Mammary epithelial cell (primary cell): ENCODE measurements at places on chromosomes 1 and 21.

DNA sequence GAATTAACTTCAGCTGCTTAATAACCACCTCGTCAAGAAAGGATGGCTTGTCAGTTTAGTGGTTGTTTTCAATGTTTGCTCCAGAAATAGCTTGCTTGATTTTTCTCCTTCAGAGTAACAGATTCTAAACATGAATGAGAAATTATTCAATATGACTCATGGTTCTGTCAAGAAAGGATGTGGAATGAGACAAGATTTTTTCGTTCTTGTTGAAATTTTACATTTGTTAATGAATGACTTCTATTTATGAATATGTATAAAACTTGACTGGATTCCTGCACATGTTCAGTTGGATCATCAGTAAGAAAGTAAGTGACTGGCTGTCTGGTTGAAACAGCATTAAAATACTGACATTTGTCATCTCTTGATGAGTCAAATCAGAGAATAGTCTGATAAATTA, 38.3 kb downstream of the IFI44 start:
- peak; percentile 11 for DNase-seq

DNA sequence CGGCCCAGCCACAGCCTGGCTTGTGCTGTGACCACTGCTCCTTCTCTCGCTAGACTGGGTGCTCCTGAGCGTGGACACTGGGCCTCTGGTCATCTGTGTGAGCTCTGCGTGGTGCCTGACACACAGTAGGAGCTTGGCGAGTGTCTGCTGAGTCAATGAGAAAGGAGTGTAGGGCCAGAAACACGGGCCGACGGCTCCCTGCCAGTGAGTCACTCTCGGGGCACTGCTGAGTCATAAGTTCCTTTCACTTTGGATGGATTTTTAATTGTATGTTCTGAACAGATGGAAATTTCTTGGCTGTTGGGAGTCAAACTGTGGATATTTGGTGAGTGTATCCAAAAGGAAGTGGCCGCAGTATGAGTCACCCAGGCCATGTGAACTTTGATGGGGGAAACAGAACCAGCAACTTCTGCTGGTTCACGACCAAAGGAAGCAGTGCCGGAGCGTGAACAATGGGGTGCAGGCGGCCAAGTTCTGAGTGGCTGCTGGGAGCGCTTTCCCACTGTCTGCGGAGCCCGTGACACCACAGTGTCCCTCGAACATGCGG, 41.0 kb upstream of the COL18A1 start:
- DNase-seq = peak; percentile 96

DNA sequence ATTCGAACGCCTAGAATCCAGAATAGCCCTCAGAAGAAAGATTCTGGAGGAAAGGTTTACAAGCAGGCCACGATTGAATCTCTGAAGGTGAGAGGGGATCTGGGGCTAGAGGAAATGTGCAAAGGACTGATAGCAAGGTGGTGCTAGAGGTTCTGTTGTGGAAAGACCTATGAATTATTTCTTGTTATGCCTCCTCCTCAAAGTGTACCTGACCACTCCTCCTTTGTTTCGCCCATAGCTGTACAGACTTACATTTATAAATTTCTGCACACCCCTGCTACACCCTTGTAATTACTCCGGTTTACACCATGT, 986 bp downstream of the TCEANC2 start:
- no peak for DNase-seq

- DNase-seq = peak; percentile 30
Measured at GRCh38 chr1:208921259-208921658, 662.3 kb upstream of the CAMK1G start.

DNA sequence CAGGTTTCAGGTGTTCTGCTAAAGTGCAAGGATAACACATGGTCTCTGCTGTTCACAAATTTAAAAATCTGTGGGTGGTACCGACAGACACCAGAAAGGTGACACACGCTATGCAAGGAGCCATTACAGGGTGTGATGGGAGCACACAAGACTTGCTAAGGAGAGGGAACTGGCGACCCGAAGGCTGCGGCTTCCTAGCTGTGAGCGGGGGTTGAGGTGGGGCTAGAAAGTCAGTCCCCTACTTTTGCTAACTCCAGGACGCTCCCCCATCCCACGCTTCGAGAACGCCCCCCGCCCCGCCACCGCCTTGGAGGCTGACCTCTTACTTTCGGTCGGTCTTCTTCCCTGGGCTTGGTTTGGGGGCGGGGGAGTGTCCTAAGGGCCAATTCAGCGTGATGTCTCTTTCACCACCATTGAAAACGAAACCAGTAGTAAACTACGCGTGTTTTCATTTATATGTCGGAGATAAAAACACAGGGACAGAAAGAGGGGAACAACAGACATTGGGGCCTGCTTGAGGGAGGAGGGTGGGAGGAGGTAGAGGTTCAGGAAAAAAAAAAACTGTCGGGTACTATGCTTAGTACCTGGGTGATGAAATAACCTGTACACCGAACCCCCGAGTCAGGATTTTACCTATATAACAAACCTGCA, 1.1 kb downstream of the CKS1B start:
- DNase-seq = peak; percentile 48

GRCh38 chr1:116485976-116486375, 84.8 kb downstream of the CD58 start:
- no peak for DNase-seq

DNA sequence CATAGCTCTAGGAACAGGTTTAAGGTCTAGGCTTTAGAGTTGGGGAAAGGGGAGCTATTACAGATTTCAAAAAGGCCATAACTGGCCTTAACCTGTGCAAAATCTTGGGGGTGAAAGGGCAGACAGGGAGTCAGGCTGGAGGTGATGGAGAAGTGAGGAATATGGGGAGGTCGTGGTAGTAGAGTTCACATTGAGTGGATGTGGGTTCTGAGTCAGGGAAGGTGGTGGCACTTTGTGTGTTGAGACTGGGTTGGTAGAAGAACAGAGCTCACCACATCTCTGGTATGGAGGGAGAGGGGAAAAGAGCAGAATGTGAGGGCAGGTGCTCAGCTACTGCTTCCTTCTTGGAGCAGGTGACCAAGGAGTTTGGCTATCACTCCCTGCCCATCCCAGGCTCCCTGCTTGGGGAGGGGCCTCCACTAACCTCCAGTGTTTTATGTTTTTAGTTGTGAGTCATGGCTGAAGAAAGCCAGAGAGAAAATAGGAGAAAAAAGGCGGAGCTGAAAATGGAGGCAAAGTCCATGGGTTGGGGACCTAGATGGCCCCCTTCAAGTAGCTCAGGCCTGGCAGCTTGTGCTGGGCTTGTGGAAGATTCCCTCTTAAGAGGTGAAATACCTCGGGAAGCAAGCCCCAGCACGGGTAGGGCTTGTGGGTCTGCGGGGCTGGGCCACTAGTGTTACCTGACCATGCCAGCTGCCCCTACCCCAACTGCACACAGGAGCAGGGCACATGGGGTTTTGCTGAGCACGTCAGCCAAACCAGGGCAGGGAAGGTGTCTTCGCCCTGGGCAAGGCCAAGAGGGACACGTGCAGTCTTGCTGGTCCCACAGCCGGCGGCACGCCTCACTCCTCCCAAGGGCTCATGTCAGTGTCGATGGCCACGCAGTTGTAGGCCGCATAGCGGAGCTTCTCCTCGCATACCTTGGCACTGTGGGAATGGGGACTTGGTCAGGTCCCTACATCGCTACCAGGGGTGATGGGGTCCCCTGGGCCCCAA, 8.2 kb downstream of the HECTD3 start:
- DNase-seq = no peak

DNA sequence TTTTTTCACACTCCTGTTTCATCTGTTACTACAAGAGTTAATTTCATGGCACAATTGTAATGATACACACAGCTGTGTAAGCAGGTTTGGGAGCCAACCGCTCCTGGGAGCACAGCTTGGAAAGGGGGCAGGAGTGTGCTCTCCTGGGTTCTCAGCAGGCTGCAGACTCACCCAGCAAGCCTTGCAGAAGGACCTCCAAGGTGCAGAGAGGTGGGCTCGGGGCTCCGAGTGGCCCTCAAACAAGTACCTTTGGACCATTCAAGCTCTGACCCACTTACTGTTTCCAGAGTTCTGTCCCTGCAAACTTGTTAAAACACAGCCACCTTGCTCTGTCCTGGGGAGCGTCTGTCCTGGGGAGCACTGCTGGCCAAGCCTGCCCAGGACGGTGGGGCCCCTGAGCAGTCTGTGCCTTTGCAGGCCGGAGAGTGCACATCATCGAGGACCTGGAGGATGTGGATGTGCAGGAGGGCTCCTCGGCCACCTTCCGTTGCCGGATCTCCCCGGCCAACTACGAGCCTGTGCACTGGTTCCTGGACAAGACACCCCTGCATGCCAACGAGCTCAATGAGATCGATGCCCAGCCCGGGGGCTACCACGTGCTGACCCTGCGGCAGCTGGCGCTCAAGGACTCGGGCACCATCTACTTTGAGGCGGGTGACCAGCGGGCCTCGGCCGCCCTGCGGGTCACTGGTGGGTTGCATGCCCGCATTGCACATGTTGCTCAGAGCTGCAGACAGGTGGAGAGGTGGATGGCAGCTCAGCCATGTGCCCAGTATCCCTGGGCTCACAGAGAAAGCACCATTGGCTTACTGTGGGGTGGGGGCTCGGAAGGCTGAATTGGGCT, 78.0 kb downstream of the OBSCN start:
- no peak for DNase-seq

- DNase-seq = peak; percentile 80
Measured at GRCh38 chr1:26788836-26789611, 1.3 kb downstream of the PIGV start.

DNA sequence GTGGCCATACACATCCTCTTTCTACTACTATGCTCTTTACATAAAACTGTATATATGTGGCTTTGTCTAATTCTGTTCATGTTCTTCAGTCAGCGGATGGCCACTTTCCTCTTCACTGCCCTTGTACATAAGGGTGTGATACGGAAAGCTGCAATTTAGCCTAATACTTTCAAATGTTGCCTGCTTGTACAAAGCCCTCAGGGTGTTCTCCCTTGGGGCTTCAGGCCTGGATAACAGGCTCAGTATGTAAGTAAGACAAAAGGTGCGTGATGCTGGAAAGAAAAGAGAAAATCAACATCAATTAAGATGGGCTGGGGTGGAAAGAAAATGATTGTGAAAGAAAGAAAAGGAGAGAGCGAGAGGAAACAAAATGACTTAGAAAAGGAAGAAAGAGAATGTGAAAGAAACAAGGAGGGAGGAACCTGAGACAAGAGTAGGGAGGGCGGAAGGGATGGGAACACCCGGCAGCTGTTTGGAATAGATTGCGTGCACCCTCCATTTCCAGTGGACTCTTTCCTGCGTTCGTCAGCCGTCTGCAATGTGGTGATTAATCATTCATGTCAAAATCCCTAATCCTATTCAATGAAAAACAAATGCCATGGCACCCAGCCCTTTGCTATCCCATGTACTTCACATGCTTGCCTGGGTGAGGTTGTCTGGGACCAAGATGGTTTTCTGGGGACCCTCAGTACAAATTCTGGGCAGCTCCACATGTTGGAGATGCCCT, 553.6 kb downstream of the NUF2 start:
- DNase-seq = no peak

- DNase-seq = peak; percentile 8
Measured at GRCh38 chr1:81151206-81151605, 649.5 kb upstream of the ADGRL2 start.

DNA sequence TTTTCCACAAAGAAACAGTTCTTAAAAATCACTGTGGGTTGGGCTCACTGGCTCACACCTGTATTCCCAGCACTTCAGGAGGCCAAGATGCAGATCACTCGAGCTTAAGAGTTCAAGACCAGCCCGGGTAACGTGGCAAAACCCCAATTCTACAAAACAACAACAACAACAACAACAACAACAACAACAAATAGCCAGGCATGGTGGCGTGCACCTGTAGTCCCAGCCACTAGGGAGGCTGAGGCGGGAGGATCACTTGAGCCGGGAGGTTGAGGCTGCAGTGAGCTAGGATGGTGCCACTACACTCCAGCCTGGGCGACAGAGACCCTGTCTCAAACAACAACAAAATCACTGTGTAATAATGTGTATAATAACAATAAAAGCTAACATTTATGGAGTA, 40.8 kb downstream of the CDCP2 start:
- no peak for DNase-seq

GRCh38 chr1:59434336-59434735, 137.4 kb downstream of the FGGY start:
- DNase-seq = no peak

DNA sequence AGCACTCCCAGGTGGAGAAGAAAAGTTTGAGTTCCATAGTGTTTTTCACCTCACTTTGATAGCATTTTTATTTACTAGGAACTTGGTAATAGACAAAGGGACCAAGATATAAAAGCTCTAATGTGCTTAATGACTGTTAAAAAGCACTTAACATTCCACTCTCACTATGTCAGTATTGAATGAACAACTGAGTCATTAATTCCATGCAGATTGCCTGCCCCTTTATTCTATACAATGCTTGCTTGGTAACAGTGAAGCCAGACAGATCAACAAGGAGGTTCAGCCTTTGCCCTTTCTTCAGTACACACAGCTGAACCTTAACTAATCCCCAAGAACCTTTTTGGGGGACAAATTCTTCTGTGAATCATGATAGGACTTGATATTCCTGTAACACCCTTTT, 425.5 kb downstream of the NUF2 start:
- no peak for DNase-seq

DNA sequence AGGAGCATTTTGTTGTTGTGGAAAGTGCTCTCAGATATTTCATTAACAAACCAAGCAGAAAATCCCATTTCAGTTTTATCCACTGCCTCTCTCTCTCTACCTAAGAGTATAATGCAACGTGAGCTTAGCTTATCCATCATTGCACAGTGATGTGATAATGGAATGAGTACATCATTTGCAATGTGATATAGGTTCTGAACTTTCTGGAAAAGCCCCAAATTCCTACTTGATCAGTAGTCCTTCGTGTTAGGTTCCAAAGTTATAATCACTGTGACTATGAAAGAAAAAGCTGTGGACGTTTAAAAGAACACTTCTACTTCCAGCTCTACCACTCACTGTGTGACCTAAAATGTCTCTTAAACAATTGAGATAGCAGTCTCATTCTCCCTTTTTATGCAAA, 76.4 kb upstream of the PRMT6 start:
- no peak for DNase-seq

DNA sequence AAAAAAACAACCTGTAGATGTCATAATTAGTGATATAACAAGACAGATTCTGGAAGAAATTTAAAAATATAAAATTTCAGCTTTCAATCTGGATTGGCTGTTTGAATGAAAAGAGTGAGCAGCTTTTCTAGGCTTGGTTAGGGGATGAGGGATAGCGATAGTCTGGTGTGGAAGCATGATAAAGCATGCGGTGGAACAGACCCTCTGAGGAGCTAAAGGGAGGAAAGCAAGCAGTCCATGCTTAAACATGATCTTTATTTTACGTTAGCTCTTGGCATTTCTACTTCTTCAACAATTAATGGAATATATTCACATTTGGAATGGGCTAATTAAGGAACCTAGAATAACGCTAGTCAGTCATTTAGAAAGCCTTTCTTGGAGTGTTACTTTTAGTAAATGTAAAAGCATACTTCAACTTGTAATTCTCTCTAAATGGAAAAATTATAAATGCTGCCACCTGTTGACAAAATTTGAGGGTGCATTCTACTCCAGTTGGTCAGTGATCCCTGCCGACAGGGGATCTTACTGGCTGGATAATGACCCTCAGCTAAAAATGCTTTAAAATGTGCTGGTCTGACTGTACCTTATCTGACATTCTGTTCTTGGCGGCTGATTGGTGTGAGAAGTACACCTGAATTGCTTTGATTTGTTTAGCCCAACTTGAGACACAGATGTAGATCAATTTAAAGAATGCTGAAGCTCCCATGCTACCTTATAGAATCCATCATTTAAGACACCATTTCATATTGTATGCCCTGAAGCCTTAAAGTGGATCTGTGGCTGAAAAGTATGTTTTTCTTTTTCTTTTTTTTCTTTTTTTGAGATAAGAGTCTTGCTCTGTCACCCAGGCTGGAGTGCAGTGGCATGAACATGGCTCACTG, 61.2 kb downstream of the AK4 start:
- DNase-seq = peak; percentile 30
